ENCODE measurements at places on chromosomes 11 and 22.

- no peak for DNase-seq
Measured at GRCh38 chr11:60377401-60378136, 763 bp upstream of the MS4A7 start.

- no peak for DNase-seq
Measured at GRCh38 chr11:107017104-107017432, 1.2 kb downstream of the GUCY1A2 start.

DNA sequence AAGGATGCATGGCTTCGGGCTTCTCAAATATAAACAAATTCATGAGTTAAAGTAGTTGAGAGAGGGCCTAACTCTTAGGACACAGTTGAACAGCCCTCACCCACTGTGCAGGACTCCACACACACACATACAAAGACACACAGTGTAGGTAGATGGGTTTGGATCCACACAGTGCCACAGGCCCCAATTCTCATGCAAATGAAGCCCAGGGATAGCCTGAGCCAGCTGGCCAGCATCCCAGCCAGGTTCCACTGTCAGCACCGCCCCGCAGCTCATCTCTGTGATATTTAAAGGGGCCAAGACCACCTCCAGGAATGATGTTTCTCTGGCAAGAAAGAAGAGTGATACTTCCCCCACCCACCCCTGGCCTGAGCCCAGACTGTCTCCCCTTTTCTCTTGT is 11.7 kb downstream of the SLC35C1 start:
- DNase-seq = no peak

DNA sequence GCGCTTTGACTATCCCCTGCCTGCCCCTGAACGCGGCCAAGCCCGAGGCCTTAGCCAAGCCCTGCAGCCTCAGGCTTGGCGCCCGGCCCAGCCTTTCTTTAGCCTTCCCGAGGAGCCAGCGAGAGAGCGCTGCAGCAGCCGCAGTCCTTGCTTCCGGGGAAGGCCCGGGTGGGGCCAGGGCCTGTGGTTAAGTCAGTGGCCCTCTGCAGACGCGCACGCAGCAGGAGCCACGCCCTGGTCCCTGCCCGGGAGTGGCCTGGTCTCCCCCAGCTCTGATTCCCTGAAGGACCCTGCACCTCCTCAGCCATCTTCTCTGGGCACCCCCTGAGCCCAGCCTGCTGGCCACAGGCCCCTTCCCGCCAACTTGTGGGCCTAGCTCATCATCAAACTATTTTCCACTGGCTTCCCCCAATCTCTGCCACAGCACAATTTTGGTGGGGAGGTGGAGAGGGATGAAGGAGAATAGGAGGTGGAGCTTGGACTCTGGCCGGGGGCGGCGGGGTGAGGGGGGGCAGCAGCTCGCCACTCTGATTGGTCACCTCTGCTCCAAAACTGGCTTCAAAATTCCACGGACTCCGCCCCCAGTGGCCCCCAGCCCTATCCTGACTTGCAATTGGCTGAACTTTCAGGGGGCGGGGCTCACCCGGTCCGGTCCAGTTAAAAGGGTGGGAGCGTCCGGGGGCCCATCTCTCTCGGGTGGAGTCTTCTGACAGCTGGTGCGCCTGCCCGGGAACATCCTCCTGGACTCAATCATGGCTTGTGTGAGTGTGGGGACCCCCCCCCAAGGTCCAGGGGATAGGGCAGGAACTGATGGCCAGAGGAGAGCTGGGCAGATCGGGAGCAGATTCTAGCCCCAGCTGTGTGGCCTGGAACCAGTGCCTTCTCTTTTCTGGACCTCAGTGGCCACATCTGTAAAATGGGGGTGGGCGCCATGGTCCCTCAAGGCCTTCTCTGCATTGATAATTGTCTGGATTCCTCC is at the start of gene LGALS1:
Gene LGALS1 (plus strand): TSS at position 686 of the 979 bp plus-strand sequence. CDS start 67 bp downstream, at position 753.
- peak; percentile 97 for DNase-seq

GRCh38 chr11:86571273-86571948 is 101.0 kb downstream of the ME3 start:
- no peak for DNase-seq

GRCh38 chr11:17561111-17561415 is 14.0 kb downstream of the OTOG start:
- no peak for DNase-seq

GRCh38 chr22:31943206-31943977 is 943 bp upstream of the YWHAH start:
- no peak for DNase-seq

DNA sequence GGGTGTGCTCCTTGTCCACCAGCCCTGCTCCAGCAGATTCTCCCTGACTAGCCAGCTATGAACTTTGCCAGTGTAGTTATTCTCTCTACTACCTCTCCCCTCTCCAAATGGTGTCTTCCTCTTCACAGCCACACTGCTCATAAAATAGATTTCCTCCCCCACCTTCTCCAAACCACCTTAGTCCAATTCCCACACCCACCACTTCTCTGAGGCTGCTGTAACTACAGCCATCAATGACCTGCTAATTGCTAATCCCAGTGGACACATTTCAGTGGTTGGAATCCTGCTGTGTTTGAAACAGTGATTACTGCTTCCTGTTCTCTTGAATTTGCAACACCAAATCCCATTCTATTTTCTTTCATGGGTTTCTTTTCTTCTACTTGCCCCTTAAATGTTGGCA is 23.4 kb downstream of the SYT9 start:
- DNase-seq = no peak

DNA sequence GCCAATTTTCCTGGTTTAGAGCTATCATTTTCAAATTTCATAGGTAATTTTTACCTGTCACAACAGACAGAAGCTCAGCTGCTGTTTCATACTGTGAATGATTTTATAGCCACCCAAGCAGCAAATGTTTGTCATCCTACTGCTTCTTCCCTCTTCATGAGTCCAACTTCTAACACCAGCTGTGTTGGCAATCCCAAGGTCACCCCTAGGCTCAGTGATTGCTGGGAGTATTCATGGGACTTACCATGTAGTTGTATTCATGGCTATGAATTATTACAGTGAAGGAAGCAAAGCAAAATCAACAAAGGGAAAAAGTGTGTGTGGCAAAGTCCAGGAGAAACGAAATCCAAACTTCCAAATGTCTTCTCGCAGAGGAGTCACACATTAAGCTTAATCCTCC is 28.5 kb downstream of the CUL5 start:
- DNase-seq = no peak

Measured in GOT3 (cell line).